ENCODE measurements at places on chromosomes 13 and 19.

- no peak for DNase-seq
Observed at GRCh38 chr19:48645620-48646000, 377 bp downstream of the CA11 start.

GRCh38 chr13:51412431-51412830 lies 40.4 kb downstream of the INTS6 start:
- DNase-seq, result no peak

GRCh38 chr19:49614096-49614833 lies 23.3 kb downstream of the PRR12 start:
- no peak for DNase-seq

DNA sequence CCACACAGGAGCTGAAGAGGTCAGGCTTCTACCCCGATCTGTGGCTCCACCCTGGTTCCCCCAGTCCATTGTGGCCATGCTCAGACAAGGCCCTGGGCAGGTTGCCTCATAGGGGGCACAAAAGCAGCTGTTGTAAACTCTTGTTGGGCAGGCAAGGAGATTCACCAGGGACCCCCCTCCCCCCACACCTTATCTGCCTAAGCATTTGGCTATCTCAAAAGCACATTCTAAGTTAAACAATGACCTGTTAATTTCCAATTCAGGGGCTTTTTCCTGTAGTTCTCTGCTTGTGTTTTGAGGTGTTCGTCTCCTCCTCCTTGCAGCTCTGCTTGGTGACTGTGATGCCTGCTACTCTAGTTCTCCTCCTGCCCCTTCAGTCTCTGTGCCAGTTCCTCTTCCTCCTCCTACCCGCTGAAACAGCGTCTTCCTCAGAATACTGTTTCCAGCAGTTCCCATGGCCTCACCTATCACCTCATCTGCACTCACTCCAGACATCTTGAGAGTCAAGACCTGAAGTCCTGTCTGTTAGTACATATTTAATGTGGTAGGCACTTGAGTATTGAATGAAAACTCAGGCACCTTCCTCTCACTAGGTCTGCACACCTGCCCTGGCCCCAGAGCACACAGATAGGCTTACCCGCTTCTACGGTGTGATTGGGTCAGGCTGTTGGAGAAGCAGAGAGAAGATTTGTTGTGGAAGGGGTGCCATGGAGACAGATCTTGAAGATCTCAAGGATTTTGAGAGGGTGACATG lies 31.7 kb downstream of the SPATA13 start:
- no peak for DNase-seq

DNA sequence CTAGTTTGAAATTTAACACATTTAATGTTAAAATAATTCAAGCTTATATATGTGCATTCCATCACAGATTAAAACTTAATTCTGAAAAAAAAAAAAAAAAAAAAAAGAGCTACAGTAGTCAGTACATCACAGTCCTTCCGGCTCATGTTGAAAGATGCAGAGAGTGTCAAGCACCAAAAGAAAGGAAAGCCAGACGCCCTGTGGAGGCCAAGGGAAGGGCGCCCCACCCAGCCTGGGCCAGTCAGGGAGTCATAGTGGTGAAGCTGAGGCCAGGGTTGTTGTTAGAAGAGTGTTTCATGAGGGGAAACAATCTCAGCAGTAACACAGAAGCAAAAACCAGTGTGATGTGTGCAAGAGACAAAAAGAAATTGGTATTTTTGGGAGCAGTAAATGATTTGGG lies 375.3 kb downstream of the MTUS2 start:
- no peak for DNase-seq

GRCh38 chr19:6495947-6496346 lies 6.2 kb downstream of the TUBB4A start:
- no peak for DNase-seq

DNA sequence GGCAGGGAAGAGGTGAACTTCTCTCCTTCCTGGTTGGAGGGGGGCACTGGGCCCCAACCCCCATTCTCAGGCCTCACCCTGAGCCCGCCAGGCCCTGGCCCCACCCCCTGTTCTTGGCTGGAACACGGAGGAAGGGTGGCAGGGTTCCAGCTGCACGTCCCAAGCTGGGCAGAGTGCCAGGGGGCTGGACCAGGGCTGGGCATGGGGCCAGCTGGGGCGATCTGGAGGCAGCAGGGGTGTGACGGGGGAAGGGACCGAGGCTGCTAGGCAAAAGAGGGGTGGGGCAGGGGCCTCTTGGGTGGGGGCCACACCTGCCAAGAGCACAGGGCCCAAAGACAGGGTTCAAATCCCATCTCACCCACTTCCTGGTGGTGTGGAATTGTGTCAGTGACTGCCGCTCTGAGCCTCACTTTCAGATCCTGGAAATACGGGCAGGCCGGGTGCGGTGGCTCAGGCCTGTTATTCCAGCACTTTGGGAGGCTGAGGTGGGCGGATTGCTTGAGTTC lies 2.2 kb downstream of the HIF3A start:
- no peak for DNase-seq

GRCh38 chr19:44527554-44527953 lies 1.9 kb downstream of the CEACAM20 start:
- no peak for DNase-seq

DNA sequence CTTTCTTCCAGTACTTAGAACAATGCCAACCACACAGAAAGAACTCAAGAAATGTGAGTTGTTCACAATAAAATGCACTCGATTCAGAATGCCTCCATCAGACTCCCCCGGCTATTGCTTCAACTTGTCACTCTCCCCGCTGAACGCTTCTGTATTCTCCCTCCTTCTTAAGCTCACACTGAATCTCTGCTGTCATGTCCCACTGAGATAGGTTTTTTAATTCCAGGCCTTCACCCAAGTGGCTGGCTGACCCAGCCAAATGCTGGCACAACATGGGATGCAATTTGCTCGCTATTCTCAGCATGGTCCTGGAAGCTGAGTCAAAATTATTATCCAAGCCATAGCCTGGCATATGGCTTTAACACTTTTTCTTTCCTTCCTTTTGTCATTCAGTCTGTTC lies 76.8 kb upstream of the SERP2 start:
- DNase-seq, result peak; percentile 64

DNA sequence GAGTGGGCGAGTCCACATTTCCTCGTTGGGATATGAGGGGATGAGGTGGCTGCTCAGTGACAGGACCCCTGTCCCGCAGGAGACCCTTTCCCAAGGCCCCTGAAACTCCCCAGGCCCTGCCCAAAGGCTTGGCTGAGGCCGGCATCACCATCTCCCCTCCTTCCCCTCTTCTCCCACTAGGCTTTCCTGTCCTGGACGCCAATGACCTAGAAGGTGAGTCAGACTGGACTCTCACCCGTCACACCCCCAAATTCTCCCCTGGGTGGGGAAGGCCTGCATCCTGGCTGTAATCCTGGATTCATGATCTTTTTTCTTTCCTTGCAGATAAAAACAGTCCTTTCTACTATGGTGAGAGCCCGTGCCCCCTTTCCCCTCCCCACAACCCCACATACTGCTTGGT lies 5.3 kb downstream of the FXYD3 start:
- DNase-seq, result no peak

- DNase-seq, result no peak
Observed at GRCh38 chr13:92836171-92836570, 390.4 kb upstream of the GPC6 start.

DNA sequence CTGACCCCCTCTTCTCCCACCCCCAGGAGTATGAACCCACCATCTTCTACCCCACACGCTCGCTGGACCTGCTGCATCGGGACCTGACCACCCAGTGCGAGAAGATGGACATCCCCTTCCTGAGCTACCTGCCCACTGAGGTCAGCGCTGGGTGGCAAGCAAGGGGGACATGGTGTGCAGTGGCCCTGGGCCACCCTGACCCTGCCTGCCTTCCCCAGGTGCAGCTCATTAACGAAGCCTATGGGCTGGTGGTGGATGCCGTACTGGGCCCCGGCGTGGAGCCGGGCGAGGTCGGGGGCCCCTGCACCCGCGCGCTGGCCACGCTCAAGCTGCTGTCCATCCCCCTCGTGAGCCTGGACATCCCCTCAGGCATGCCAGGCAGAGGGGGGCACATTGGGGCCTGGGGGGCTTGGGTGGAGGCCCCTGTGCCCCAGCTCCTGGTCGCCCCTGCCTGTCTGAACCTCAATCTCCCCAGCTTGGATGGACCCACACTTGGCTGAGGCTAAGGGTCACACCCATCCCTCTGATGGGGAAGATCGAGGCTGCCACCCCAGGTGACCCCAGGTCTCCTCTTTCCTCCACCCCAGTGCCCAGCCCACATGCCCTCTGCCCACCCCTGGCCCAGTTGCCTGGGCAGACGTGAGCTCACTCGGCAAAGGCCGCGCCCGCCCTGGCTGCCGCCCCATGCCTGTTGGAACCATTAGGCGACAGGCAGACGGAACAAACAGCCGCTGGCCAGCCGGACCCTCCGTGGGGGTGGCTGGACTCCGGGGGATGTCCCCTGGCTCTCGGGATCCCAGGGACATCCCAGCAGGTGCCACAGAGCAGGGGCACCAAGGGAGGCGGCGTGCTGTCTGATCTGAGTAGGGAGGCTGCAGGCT lies 2.5 kb upstream of the CILP2 start:
- no peak for DNase-seq

DNA sequence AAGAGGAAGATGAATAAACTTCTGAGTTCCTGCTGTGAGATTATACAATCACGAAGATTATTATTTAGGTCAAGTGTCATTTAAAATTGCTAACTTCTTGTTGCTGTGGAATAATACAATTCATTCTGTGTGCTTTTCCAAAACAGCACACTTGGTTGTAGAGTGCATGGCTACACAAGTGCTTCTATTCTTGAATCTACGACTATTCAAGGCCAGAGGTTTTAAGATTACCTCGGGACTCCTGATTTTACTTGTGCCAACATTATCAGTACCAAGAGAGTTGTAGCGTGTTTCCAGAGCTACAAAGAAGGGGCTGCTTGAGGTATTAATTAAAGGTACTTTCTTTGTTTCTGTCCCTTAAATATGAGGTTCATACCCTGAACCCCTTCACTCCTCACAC lies 234.0 kb upstream of the PCDH9 start:
- DNase-seq, result no peak

- no peak for DNase-seq
Observed at GRCh38 chr19:17322854-17323253, 11.8 kb downstream of the ANO8 start.

DNA sequence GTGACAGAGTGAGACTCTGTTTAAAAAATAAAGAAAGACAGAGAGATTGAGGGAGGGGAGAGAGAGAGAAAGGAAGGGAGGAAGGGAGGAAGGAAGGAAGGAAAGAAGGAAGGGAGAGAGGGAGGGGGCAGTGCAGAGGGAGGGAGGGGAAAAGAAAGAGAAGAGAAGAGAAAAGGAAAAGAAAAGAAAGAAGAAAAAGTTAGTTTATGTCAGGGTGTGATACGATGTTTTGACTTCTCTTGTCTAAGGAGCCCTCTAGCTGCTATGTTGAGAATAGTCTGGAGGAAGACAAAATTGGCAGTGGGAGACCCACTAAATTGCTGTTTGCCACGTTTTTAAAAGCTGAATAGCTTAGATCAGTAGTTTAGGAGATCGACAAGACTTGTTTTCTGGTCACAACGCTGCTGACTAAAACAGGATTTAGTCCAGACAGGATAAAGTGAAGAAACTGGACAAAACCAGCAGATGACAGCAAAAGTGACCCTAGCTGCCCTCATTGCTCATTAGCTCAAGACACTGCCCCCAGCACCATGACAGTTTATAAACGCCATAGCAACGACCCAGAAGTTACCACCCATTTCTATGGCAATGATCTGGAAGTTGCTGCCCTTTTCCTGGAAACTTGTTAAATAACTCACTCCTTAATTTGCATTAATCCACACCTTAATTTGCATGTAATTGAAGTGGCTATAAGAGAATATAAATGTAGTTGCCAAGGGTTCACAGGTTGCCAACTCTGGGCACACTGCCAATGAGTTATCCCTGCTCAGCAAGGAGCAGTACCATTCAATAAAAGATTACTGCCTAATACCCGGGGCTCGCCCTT lies 11.1 kb downstream of the TEX101 start:
- DNase-seq, result no peak

DNA sequence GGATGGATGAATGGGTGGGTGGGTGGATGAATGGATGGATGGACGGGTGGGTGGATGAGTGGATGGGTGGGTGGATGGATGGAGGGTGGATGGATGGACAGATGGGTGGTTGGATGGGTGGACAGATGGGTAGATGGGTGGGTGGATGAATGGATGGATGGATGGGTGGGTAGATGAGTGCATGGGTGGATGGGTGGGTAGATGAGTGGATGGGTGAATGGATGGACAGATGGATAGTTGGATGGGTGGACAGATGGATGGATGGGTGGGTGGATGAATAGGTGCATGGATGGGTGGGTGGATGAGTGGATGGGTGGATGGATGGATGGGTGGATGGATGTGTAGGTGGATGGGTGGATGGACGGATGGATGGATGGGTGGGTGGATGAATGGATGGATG lies 17.8 kb downstream of the SHC2 start:
- DNase-seq, result no peak

DNA sequence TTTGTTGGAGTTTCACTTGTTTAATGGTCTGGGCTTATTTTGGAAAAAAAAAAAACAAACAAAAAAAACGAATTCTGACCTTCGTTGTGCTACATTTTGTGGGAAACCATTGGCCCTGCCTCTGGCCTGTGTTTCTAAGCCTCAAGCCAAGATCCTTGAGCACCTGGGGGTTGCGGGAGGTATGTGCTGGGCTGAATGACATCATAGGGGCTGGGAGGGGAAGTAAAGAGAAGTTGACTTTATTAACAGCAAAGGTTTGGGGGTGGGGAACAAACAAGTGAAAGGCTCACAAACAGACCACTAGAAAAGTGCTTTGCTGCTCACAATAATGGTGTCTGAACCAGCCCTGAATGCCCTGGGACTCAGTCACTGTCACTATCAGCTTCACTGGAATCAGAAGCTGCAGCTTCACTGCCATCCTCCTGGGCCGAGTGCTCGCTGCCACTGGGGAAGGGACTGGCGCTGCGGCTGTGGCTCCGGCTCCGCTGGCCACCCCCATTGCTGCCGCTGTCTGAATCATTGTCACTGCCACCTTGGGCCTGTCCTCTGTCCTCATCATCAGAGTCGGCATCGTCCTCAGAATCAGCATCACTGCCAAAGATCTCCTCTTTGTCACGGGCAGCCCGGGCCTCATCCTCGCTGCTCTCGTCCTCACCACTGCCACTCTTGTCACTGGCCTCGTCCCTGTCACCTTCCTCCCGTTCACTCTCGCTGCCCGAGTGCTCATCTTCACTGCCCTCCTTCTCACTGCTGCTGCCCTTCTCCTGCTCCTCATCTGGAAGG lies 5.1 kb downstream of the PAF1 start:
- DNase-seq, result no peak

GRCh38 chr13:111410232-111411021 lies 90.0 kb downstream of the TEX29 start:
- no peak for DNase-seq

All from vagina (tissue), 2 donors.